NCI-H2081 treated with DMSO at 0.1 percent for 48 hours (cell line): ENCODE measurements at places on chromosomes 13 and 19.

GRCh38 chr13:51328488-51328887, 11.0 kb upstream of the SERPINE3 start:
- DNase-seq, result no peak

DNA sequence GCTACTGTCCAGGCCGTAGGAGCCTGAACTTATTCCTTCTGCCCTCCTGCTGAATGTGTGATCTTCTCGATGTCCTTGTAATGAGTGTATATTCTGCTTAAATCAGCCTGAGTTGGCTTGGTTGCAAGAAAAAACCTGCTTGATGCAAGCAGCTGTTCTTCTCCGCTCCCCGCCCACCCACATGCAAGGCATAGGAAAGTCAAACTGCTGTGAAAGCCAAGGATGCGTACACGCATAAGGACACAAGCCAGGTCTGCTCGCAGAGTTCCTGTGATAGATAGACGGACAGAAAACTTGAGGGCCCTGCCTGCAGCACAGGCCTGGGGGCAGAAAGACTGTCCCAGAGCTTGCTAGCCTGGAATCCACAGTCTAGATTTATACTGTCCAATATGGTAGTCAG, 101.1 kb downstream of the DNAJC15 start:
- no peak for DNase-seq

DNA sequence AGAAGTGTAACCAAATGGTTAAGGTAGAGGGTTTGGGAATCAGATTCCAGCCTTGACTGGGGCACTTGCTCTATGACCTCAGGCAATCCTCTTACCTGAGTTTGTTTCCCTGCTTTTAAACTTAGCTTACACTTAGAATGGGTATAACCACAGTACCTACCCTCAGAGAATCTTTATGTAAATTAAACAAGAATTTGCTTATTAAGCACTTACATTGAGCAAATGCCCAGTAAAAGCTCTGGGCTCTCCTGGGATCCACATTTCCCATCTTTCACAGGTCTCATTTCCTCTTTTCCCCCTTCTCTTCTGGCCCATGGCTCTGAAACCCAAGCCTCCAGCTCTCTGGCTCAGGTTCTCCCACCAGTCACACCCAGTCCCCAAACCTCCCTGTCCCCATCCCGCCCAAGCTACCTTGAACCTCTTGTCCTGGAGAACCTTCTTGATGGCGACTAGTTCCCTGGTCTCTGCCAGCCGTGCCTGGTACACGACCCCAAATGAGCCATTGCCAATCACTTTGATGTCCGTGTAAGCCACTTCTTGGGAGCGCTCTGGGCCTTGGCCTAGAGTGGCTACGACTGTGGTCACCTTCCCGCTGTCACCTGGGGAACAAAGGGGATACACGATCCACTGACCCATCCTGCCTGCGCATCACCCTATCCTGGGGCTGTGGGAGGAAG, 2.7 kb downstream of the GSK3A start:
- DNase-seq, result no peak

GRCh38 chr13:27721681-27722080, 70.6 kb upstream of the GSX1 start:
- no peak for DNase-seq
